GM23338 (cell line): ENCODE measurements at places on chromosomes 11 and 22.

DNA sequence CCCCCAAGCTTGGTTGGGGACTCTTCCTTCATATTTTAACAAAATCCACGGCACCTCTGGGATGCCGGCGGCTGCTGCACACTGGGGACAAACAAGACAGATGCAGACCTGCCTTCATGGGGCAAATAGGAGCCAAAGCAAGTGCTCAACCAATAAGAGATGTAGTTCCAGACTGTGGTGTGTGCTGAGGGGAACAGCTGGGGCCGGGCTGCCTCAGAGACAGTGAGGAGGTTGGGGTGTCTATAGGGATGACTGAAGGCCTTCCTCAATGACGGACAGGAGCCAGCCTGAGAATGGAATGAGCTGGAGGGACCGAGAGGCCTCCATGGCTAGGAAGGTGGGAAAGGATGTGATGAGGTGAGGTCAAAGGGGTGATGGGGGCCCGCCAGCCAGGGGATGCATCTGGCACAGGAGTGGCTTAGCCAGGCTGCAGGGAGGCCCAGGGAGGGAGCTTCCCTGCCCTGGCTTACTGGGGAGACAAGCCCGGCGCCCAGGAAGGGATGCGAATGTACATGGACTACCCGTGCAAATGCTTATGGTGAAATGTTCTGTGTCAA, 10.3 kb upstream of the CTSD start:
- H3K27ac ChIP-seq: no peak overlapping the region
- H3K36me3 ChIP-seq: no peaks in the 10 kb centered on the region
- DNase-seq: no peak
- no peaks in the 10 kb centered on the region for H3K27me3 ChIP-seq

DNA sequence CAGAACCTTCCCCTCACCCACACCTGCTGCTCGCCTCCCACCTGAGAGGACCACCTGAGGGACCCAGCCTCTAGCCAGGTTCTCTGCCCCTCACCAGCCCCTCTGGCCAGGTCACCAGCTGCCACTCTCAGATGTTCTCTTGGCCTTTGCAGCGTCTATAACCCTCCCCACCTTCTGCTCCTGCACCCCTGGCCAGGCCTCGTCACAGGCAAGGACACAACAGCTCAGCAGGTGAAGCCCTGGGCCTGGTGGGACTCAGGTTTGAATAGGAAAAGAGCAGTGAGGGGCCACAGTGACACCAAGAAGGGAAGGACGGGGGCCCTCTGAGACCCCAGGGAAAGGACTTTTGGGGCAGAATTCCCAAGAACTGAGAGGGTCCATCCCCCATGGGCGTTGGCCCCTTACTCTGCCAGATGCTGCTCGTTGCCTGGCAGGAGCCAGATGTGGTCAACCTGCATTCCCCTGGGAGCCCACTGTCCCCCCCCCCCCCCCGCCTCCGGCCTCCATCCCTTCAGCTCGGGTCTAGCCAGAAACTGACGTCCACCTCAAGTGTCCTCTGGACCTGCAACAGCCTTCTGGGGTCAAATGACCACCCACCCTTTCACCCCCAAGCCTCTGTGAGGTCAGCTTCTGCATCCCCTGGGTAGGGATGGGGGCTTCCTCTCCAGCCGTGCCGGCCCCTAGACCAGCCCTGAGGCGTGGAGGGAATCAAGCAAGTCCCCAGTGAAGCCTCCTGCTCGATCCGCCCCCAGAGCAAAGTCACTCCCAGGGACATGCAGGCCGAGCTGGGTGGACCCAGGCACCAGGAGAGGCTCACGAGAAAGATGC, 28.7 kb downstream of the SBF1 start:
- no peak overlapping the region for H3K4me3 ChIP-seq
- H3K4me1 ChIP-seq: no peaks in the 10 kb centered on the region; the same call in 1 of the 2 replicates
- no peak overlapping the region for H3K27ac ChIP-seq
- no peaks in the 10 kb centered on the region for H3K36me3 ChIP-seq
- no peak for DNase-seq

DNA sequence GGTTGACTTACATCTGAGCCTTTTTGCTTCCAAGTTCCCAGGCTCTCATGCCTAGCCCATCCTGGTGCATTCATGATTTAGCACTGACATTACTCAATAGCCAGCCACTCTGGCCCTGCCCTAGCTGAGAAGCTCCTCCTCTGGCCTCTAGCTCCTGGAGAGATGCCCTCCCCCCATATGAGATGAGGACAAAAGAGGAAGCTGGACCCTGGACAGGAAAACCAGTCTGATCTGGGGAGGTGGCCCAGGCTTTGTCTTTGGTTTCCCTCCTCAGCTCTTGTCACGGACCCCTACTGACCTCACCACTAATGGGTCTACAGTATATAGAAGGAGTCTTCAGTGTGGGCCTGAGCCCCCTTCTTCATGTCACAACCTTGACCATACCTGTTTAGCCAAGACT, 3.0 kb downstream of the RHOG start:
- H3K27me3 ChIP-seq: no peaks in the 10 kb centered on the region
- DNase-seq: no peak
- no peak overlapping the region for H3K27ac ChIP-seq

- H3K36me3 ChIP-seq: no peaks in the 10 kb centered on the region
- no peaks in the 10 kb centered on the region for H3K27me3 ChIP-seq
- H3K27ac ChIP-seq: no peak overlapping the region
- no peak overlapping the region for H3K4me3 ChIP-seq
- no peak for DNase-seq
- no peaks in the 10 kb centered on the region for H3K4me1 ChIP-seq
These were observed 68.1 kb upstream of the LMO2 start for GRCh38 chr11:33959855-33960400.

DNA sequence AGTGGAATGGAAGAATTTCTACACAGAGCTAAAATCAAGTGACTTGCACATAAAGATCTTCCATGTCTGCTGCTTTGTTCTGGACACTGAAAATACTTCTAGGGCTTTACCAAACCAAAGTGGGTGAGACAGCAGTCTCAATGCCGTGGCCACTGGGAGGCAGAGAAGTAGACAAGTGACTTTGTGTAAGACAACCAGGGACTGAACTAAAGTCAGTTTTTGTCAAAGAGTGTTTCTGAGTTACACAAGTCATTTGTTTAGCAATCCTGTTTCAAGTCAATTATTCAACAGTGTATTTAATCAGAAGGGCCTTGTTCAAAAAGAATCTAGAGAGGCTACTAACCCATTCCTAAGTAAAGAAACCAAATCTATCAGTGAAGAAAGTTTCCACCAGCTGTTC, 46.6 kb downstream of the TCP11L1 start:
- DNase-seq: no peak
- H3K4me1 ChIP-seq: no peaks in the 10 kb centered on the region
- H3K27me3 ChIP-seq: no peaks in the 10 kb centered on the region
- peaks cover 22% of the 10 kb centered on the region for H3K36me3 ChIP-seq
- no peak overlapping the region for H3K27ac ChIP-seq

GRCh38 chr11:85710917-85711316, 24.9 kb upstream of the CCDC89 start:
- H3K27ac ChIP-seq: no peak overlapping the region
- H3K4me3 ChIP-seq: no peak overlapping the region
- DNase-seq: no peak
- H3K4me1 ChIP-seq: peaks cover 12% of the 10 kb centered on the region

DNA sequence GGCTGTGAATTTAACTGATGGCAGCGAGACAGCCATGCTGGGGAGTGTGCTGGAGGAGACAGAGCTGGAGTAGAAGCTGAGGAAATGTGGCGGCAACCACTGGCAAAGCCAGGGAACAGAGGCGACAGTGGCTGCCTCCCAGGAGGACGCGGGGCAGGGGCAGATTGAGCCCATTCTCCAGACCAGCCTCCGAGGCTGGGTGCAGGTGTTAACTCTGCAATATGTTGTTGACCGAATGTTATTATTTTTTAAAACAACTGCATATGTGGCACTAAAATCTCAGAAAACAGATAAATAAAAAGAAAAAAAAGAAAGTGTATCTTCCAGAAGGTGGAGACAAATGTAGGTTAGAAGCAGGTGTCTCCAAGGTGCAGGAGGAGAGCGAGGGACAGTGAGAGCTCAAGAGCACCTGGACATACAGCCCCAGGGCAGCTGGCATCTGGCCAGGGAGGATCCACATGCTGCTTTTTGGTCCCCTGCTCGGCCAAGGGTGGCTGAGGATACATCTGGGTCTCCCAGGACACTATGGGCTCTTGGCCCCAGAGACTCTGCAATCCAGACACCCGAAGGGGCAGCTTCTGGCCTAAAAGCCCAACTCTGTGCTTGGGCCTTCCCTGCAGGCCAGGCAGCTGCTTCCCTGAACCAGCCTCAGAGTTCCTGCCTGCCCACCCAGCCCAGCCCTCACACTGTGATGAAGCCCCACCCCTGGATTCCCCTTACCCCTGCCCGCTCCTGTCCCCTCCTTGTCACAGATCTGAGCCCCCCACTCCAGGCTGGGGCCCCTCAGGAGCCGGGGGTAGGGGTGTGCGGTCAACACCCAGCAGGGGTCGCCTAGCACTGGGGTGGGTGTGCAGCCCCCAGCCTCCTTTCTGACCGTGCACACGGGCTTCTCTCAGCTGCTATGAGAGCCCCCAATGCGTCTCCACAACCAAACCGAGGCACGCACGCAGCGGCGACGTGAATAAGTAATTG, 12.9 kb downstream of the RTN4R start:
- H3K27ac ChIP-seq: no peak overlapping the region
- no peaks in the 10 kb centered on the region for H3K27me3 ChIP-seq
- no peaks in the 10 kb centered on the region for H3K36me3 ChIP-seq

DNA sequence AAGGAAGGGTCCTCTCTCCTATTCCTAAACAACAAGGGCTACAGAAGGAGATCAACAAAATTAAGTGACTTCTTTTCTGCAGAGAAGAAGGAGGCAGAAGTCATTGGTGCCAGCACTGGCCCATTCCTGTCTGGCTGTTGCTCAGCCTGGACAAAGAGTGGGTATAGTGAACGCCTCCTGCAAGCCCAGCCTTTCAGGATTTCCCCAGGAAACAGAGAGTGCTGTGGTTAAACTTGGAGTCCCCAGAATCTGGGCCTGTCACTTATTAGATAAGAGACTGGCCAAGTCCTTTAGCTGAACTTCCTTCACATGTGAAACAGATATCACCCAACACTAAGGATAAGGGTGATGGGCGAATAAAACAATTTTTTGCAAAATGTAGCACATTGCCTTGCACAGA, 10.9 kb downstream of the TST start:
- no peak for DNase-seq
- no peaks in the 10 kb centered on the region for H3K27me3 ChIP-seq
- H3K36me3 ChIP-seq: no peaks in the 10 kb centered on the region
- H3K4me1 ChIP-seq: no peaks in the 10 kb centered on the region
